Type B pancreatic cell (in vitro differentiated cells): ENCODE measurements at places on chromosomes 2 and 18. TPM values are rescaled to one million over a fixed set of nuclear protein-coding genes. Genes with fewer than 3 reads are reported as not detected.

DNA sequence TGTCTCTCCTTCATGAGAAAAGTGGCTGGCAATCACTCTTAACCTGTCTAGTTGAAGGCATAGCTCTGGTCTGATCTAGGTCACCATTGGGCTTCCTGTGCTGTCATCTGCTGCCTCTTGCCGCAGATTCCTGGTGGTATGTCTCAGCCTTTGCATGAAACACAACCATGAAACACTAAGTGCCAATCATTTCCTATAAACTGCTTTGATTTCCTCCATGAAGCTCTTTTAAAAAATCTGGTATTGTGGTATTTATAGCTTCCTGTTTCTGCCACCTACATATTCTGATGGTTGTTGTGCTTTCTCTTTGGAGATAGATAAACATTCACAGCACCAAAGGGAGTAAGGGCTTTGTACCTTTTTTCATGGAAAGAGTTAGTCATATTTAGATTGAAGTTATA, 120.0 kb upstream of the EPC2 start:
- no peak for DNase-seq

DNA sequence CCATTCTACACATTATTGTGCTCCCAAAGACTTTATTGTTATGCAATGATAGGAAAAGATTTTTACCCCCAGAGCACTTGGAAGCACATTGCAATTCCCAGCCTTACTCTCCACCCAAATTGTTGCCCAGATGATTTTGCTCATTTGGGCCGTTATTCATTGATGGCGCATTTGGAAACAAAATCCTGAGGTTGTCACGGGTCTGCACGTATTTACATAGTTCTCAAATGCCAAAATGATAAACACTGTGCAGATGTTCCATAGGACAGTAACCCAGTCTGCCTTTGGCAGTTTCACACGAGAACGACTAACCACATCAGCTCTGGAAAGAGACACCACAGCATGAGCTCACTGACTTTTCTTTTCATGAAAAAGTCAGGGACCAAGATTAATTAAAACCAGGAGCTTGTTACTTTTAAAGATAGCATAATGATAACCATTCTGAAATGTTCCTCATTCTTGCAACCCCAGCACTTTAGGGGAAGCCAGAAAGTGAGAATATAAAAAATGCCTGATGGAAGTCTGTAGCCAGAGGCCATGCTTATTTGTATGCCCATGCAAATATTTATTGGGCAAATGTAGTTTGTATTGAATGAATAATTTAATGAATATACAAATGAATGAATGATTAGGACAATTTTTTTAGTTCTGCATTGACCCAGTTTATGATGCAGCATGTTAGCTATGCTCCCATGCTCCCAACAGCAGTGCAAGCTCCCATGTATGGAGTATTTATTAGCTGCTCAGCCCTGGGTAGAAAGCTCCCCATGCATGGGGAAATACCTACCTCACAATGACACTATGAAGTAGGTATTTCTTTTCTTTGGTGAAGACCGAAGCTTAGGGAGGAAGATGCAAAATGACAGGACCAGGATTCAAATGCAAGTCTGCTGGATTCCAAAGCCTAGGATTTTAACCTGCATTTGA, 84.6 kb downstream of the MAIP1 start:
- no peak for DNase-seq

DNA sequence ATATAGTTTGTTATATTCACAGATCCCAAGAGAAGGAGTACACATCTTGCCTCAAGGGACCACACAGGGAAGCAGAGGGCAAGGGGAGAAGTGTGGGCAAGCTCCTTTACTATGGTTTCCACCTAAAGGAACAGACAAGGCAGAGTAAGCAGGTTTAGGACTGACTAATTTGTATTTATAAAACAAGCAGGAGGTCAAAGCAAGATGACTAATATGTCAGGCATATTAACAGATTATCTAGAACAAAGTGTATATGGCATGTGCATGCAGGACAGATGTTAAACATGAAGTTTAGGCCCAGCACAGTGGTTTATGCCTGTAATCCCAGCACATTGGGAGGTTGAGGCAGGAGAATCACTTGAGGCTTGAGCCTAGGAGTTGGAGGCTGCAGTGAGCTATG, 3.7 kb upstream of the LRP2 start:
- DNase-seq: no peak

GRCh38 chr18:75227535-75228296, 17.1 kb downstream of the TSHZ1 start:
- DNase-seq: no peak

GRCh38 chr2:128560718-128561117, 242.1 kb upstream of the HS6ST1 start:
- no peak for DNase-seq

DNA sequence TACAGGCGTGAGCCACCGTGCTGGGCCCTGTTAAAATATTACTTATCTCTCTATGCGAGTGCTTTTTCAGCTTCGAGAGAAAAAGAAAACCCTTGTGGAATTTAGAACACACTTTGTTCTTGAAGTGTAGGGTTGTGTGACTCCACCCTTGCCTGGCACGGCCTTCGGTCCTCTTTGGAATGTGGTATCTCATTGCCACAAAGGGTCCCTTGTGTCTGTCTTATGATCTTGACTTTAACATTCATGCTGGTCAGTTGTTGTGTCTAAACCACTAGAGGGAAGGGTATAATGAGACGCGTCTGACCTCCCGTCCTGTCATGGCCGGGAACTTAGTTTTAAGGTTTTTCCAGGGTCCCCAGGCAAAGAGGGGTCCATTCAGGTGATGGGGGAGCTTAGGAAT, 246.4 kb downstream of the VAPA start:
- no peak for DNase-seq

HOXD13 gene
- total RNA-seq: 0.31 and 0.43 TPM in 2 replicates

LCT gene
- 2.8 and 7.2 TPM in 2 replicates for total RNA-seq

GRCh38 chr2:238869-239268, 25.0 kb downstream of the SH3YL1 start:
- no peak for DNase-seq

PLCD4 gene
- 0.40 and 1.4 TPM in 2 replicates for total RNA-seq

DNA sequence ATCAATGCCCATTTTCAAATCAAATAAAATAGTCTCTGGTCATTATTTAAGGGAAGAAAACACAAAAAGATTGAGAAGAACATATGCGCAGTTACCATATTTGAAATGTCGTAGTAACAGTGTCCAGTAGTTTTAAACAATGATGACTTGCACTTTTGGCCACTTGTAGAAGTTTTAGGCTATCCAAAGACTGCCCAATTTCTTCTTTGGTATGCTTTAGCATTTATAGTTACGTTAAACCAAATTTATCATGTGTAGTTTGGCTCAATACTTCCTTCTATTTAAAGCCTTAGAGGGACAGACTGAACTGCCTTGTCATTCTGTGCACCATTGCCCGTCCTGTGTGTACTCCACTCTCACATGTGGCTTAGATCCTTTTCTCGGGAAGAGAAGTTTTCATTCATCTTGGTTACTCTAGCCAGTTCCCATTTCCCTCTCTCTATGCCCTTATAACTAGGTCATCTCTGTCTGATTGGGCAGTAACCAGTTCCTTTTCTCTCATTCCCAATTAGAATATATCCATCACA, 84.8 kb upstream of the TTN start:
- DNase-seq: no peak

CFC1 gene
- total RNA-seq: 25.5 and 27.1 TPM in 2 replicates

DNA sequence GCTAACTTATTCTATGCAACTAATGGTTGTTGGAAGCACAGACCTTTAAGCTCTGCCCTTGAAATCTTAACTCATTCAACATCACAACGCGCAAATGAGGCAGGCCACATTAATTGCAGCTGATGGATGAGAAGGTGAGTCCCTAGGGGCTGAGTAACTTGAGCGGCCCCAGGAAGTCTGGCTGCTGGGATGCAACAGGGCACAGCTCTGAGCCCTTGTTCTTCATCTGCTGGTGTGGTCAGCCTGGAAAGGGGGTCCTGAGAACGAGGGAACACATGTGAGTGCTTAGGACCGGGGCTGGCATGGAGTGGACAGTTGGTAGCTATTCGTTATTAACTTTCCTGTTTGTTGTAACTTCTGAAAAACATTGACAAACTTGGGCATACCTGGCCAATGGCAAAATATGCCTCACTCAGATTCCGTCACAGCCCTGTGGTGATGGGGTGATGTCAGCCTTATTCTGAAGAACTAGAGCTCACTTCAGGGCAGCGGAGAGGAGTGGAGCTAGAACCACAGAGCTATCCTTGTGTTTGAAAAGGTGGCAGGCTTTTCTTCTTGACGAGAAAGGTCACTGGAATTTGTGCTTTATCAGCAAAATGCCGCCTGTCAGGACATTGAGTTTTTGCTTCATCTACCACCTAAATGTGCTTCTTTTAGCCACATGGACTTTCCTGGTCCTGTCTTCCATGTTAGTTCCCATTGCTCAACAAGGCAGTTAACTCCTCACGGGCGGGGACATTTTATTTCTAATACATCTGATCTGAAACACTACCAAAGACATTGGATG, 145.9 kb upstream of the FHL2 start:
- DNase-seq: no peak

CRYBA2 gene
- 77.3 and 179 TPM in 2 replicates for total RNA-seq

DNA sequence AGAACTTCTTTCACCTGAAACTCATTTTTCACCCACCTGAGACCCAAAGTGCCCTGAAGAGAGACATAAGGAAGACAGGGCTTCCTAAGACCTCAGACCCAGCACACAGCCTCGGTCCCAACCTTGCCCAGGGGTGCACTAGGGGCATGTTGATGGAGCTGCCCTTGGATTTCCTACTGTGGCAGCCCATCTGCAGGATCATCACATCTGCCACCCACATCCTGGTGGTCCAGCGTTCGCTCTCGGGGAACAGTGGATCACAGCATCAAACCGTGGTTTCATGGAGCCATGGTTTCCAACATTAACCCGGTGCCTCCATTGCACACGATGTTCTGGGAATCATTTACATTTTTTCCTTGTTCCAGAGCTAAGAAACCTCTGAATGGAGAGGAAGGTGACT, 186.4 kb downstream of the TFCP2L1 start:
- no peak for DNase-seq

SLC9A2 gene
- total RNA-seq: 6.3 and 10.0 TPM in 2 replicates

- no peak for DNase-seq
These were observed 266.1 kb downstream of the SOCS6 start for GRCh38 chr18:70554854-70555445.

- no peak for DNase-seq
These were observed 670 bp upstream of the MOCOS start for GRCh38 chr18:36186461-36187192.

- no peak for DNase-seq
These were observed 162.5 kb downstream of the RAD51AP2 start for GRCh38 chr2:17355608-17356329.

LIMS3 gene
- 1.7 and 1.8 TPM in 2 replicates for total RNA-seq

GRCh38 chr2:115460008-115460407, 1017.6 kb downstream of the DPP10 start:
- no peak for DNase-seq

GRCh38 chr18:51091270-51091669, 61.3 kb downstream of the SMAD4 start:
- no peak for DNase-seq

ALK gene
- 7.7 and 12.3 TPM in 2 replicates for total RNA-seq

- no peak for DNase-seq
These were observed 748.7 kb downstream of the RNF144A start for GRCh38 chr2:7665880-7666279.

- no peak for DNase-seq
These were observed 117.6 kb upstream of the KLF7 start for GRCh38 chr2:207283356-207283755.

DNA sequence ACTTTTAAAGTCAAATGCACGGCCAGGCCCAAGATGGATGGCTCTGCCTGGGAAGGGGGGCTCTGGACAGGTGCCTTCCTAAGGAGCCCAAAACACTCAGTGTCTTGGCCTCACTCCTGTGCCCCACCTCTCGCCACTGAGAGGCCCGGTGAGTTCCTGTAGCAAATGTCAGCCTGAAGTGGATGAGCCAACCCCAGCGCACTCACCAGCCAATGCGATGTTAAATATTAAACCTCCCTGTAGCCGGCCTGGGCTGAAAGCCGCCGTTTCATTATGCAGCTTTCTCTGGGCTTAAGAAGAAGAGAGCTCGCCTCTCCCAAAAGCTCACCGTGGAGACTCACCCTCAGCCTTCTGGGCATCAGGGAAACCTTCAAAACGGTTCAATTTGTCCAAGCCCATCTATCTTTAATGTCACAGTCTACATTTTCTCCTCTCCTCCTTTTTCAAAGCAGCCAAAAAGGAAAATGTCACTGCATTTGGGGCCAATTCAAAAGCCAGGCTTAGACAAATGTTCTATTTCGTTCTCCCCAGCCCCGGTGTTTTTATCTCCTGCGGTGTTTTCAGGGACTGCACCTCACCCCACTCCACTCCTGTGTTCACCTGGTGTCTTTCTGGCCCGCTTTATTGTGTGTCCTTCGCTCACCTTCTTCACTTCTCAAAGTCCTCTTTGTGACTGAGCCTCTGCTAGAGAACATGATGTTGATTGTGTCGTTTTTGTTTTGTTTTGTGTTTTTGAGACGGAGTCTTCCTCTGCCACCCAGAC, 124.0 kb downstream of the NRP2 start:
- DNase-seq: no peak

GRCh38 chr2:75498907-75499306, 61.8 kb downstream of the EVA1A start:
- DNase-seq: no peak

CAVIN2 gene
- total RNA-seq: 2.9 and 3.4 TPM in 2 replicates

DNA sequence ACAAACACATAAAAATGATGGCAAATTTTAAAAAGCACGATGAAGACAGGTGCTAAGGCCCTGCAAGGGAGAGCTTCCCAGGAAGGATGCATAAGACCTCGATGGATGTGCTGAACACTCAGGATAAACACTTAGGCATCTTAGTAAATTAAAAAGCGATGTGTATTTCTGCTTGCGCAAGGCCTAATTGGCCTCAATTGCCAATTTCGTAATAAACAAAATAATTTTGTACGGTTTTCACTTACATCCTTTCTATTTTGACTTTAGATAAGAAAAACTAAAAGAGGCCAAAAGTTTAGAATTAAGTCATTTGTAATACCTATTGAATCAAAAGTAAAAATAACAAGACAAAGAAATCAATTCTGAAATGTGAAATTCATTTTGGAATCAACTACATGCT, 189.1 kb downstream of the TCF4 start:
- DNase-seq: no peak

PROKR1 gene
- total RNA-seq: 0.10 and 0.41 TPM in 2 replicates

LYPD6 gene
- 11.7 and 16.4 TPM in 2 replicates for total RNA-seq

TEX44 gene
- not detected in 2 replicates for total RNA-seq

DNA sequence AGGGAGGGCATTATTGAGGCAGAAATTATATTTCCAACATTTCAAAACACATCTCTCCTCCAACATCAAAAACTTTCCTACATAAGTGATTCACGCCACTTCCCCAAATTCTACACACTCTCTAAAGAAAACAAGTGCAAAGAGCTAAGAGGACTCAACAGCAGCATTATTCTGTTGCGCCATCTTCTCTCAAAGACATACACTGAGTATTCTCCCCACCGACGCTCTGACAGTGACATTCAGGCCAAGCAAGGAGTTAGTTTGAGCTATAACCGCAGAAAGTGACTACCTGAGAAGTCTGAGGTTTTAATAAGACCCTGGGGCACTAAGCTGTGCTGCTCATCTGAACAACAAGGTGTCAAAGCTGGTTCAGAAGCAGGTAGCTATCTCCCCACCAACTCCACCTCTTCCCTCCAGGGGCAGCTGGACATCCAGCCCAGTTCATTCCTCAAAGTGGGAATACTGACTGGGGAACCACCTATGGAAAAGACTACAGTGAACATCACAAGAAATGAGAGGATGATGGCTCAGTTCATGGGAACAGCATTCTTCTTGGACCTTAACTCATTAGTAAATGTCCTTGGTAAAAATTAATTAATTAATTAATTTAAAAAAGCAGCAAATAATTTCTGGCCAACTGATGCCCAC, 309.5 kb upstream of the CCDC68 start:
- no peak for DNase-seq
